ENCODE measurements at places on chromosomes 16 and 17.

DNA sequence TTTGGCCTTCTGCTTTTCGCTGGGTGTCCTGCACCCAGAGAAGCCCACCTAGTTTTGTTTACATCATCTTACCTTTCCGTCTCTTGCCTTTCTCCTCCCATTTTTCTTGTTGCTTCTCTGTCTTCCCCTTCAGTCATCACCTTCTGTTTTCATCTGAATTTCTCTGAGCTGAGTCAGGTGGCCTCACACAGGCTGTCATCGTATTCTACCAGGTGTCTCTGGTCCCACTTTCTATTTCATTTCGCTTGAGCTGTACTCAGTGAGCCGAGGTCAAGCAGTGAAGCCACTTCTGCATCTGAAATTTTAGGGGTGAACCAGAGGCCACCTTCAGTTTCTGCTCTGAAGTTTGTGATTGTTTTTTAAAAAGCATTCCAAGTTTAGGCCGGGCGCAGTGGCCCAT is 9.7 kb downstream of the CRAMP1 start:
- no peak for DNase-seq

DNA sequence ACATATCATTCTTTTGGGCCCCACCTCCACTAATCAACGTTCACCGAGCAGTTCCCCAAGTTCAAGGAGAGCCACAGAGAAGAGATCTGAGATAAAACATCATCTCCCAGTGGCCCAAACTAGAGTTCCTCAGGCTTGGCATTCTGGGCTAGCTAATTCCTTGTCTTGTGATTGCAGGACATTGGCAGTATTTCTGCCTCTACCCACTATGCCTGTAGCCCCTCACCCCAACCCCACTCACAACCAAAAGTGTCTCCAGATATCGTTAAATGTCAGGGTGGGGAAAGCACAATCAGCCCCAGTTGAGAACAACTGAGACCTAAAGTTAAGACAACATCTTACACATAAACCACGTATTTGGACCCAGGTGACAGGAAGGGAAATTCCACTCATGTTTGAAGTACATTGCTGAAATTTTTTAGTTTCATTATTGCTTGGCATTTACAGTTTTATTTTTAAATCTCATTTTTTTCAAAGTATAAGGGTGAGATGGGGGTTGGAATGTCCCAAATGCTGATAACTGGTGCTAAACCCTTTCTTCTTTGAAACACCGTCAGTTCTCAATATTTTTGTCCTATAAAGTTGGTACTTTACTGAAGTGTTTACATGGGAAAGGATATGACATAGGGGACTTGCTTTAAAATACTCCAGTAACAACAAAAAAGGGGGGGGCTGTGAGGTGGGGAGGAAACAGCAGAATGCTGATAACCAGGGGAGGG is 13.6 kb downstream of the ZC3H7A start:
- no peak for DNase-seq

GRCh38 chr16:31221357-31222160 is 4.6 kb upstream of the PYDC1 start:
- DNase-seq, result no peak

DNA sequence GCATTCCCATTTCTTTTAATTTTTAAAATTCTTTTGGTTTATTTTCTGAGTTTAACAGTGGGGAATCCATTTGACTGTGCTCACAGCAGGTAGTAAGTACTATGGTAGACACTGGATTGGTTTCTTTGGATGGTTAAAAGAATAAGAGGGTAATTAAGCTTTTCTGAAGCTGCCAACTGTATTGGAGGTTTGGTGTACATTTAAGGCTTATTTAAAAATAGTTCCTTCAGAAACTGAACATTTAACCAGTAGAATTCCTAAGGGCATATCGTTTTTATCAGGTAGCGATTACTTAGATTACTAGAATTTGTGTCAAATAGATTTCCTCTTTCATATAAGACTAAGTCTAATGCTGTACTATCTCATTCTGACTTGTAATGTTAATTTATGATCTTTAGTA is 162.4 kb downstream of the PPM1E start:
- no peak for DNase-seq

DNA sequence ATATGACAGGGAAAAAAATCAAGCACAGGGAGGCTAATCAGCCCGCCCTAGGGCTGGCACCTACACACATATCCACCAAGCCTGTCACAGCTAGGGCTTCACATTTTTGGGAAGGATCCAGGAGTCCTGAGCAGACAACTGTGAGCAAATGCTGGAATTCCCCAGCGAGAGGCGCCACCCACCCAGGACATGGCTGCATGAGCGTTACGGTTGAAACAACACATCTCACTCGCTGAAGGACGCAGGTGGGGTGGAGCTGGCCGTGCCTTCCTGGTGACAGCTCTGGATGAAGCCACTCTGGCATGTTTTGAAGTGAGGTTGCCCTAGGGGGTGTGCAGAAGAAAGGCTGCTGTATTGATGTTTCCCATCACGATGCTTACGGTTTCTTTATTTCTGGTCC is 315.1 kb upstream of the EEF2KMT start:
- DNase-seq, result no peak

- DNase-seq, result no peak
Measured at GRCh38 chr17:33697557-33697956, 404.5 kb upstream of the ASIC2 start.

DNA sequence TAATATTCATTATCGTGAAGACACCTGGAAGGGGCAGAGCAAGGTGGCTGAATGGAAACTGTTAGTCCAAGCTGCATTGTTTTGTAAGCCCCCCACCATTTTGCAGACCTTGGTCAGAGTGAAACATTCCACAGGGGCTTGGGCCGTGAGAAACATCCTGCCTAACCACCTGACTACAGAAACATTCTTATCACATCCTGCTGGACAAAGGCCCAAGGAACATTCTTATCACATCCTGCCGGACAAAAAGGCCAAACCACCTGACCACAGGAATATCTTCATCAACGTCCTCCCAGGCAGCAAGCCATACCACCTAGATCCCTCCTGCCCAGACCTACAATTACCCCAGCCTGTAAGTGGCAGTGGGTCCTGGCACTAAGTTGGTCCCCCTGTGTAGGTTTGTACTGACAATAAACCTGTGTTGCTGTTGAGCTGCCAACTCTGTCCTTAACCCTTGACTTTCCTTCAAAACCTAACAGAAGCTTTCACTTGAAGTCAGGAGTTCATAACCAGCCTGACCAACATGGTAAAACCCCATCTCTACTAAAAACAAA is 19.6 kb downstream of the ATF7IP2 start:
- no peak for DNase-seq

DNA sequence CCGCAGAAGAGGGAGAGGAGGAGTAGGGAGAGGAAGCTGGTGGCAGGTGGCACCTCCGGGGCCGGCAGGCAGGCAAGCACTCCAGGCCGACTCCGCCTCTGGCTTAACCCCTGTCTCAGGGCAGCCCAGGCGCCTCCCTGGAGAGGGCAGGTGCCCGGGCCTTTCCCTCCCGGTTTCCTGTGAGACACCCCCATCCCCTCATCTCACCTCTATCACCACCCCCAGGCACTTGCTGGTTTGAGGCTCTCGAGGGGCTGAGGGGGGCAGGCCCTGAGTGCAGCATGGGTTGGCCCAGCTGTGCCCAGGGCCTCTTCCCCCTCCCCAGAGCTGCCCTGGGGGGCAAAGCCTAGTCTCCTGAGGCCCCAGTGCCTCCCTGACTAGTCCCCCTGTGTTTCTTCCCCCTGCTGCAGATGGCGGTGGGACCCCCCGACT is 6.0 kb downstream of the DOC2A start:
- no peak for DNase-seq

DNA sequence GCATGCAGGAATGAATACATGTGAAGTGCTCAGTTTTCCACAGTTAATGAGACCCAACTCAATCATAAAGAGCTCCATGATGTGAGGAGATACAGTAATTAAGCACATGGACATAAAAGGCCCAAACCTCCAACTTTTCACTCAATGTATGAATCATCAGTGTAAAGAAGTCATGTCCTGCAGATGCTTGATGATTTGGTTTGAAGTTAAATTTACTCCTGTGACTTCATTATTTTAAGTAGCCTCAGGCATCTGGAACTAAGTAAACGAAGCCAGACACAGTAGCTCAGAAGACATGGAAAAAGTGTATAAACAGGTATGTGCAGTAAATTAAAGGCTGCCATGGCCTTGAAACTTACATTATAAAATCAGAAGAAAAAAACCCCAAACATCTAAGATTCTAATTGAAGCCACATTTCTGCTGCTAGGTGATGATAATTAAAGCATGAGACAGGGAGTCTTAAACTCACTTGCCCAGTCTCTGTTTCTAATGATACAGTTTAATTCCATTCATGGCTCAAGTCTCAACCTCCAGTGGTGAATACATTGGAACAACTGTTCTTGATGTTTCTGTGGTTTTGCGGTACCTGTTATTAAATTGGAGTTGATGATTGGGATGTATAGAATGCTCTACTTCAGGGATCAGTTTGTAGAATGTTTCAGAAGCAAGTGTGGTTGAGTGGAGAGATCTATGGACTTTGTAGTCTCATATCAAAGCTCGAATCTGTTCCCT is 28.9 kb upstream of the CCL2 start:
- DNase-seq, result no peak

- DNase-seq, result no peak
Measured at GRCh38 chr17:35447499-35447898, 1.1 kb downstream of the SLFN13 start.

- no peak for DNase-seq
Measured at GRCh38 chr16:57950382-57950781, 20.5 kb downstream of the CNGB1 start.

- DNase-seq, result no peak
Measured at GRCh38 chr16:84794186-84794585, 25.6 kb upstream of the CRISPLD2 start.

- no peak for DNase-seq
Measured at GRCh38 chr17:38703742-38704605, 1.1 kb upstream of the MLLT6 start.

DNA sequence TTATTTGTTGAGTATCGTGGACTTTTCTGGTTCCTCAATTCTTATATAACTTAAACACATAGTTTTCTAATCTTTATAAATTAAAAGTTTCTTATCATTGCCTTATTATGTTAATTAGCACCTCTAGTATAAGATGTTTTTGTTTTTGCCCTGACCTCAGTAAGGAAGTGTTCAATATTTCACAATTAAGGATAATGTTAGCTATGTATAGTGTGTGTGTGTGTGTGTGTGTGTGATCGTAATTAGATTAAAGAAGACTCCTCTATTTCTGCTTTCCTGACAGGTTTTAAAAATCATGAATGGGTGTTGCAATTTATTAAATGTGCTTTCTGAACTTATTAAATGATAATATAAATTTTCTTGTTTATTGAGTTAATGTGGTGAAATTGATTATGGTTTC is 12.0 kb downstream of the IL21R start:
- no peak for DNase-seq

GRCh38 chr17:54937018-54937417 is 31.4 kb downstream of the COX11 start:
- DNase-seq, result no peak

- DNase-seq, result no peak
Measured at GRCh38 chr17:30340801-30341356, 7.0 kb upstream of the TMIGD1 start.

DNA sequence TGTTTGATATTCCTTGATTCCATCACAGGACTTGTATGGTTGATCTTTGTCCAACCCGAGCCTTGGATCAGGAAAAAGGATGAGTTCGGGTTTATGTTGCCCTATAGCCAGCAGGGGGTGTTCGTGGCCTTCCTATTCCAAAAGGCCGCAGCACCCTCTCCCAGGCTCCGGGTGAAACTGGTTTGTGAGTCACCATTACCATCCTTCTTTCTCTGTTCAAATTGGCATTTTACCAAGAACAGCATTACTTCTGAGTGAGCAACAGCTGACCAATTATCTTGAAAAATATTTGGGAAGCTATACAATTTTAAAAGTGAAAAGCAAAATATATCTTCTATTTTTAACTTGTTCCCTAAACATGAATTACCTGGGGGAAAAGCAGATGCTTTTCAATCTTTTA is 24.3 kb upstream of the KRT20 start:
- peak; percentile 27 for DNase-seq

GRCh38 chr16:26005336-26005735 is 313.6 kb downstream of the HS3ST4 start:
- no peak for DNase-seq

GRCh38 chr17:35162755-35163154 is 15.1 kb downstream of the UNC45B start:
- no peak for DNase-seq

- DNase-seq, result no peak
Measured at GRCh38 chr17:57670769-57671569, 74.1 kb downstream of the CCDC182 start.

DNA sequence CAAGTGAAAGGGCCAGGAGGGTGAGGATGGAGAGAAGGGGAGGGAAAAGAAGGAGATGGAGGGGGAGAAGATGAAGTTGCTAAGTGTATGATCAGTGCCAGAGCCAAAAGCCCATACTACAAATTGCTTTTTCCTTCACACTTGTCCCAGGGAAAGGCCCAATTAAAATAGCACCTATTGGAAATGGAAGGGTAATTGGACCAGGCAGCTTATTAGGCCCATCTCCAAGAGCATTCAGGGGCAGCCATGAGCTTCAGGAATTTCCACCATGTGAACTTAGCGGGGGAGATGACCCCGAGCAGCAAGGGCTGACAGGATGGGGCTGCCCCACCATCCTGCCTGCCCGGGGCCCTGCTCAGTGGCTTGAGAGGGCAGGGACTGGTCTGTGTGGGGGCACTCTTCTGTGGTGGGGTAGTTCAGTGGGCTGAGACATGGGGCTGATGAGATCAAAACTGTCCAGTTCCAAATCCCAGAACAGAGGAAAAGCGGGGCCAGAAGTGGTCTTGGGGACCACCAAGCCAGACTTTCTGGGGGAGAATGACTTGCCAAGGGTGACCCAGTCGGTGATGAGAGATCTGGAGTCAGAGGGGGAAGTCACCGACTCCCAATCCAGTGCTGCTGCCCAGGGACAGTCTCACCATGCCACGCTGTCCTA is 27.5 kb downstream of the GOSR2 start:
- no peak for DNase-seq

DNA sequence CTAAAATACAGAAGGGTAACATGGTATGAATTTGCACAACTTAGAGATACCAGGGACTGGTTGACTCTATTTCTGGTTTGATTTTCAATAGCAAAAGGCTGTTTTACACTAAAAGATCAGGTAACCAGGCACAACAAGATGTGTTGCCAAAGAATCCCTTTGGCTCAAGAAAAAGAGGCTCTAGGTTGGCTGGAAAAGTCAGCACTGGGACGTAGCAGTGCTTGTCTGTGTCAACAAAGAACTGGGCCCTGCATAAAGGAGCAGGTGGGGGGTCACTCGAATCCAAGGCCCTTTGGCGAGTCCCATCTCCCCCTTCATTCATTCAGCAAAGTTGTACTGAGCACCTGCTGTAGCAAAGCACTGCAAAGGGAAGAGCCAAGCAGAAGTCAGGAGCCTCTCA is 18.4 kb downstream of the SDR42E1 start:
- no peak for DNase-seq

GRCh38 chr17:69567130-69567529 is 152.6 kb downstream of the MAP2K6 start:
- no peak for DNase-seq

- no peak for DNase-seq
Measured at GRCh38 chr17:76104140-76104895, 731 bp upstream of the EXOC7 start.

GRCh38 chr16:23362460-23363317 is 60.6 kb downstream of the SCNN1B start:
- no peak for DNase-seq

GRCh38 chr16:87491522-87492290 is 1.1 kb downstream of the ZCCHC14 start:
- DNase-seq, result no peak
